ENCODE measurements at places on chromosomes 2 and 18.

- no peak for DNase-seq
Observed at GRCh38 chr18:40099641-40100040, 1855.4 kb upstream of the PIK3C3 start.

DNA sequence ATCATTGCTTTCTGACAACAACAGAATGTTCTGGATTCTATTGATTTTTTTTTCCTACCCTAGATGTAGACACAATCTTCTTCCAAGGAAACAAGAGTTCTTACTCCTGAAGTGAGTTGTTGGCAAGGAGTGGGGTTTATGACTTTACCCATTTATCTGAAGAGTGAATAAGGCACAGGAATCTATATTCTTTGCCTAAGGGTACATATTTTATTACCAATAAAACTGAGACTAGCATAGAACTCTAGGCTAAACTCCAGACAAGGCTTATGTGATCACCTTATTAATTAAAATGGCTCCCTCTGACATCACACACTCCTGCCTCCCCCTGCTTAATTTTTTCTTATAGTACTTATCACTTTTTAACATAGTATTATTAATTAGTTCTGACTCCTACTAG lies 47.6 kb downstream of the C18orf54 start:
- DNase-seq = no peak

GRCh38 chr2:203751685-203752271 lies 45.3 kb downstream of the CD28 start:
- no peak for DNase-seq

GRCh38 chr2:49296107-49296867 lies 142.0 kb upstream of the FSHR start:
- DNase-seq = no peak

DNA sequence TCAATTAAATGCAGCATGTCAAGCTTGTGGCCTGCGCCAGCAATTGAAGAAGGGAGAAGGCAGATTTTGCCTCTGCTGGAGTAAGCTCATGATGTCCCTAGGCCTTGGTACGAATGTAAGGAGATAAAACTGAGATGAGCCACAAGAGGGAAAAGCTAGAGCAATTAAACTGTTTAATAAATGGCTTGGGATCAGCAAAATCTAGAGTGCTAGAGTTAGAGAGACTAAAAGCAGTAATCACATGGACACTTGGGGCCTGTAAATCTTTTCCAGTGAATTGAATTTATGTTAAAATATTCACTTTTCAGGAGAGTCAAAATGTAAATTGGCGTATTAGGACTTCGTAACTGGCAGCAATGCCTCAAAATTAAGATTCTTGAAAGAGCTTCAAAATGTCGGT lies 86.2 kb downstream of the CDK15 start:
- no peak for DNase-seq

DNA sequence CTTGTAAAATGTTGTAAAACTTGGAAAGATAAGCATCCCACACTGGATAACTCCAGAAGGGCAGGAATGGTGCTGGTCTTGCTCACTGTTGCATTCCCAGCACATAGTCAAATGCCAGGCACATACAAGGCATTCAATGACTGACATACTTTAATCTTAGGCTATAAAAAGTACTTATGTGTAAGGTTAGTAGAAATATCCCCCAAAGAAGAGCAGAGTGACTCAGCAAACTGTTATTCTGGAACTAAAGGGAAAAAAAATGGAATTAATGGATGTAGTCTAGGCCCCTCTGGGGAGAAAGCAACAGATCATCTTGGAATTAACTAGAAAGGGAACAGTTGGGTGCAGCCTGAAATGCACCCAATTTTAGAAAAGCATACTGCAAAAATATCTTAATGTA lies 9.0 kb downstream of the ZBTB14 start:
- no peak for DNase-seq

DNA sequence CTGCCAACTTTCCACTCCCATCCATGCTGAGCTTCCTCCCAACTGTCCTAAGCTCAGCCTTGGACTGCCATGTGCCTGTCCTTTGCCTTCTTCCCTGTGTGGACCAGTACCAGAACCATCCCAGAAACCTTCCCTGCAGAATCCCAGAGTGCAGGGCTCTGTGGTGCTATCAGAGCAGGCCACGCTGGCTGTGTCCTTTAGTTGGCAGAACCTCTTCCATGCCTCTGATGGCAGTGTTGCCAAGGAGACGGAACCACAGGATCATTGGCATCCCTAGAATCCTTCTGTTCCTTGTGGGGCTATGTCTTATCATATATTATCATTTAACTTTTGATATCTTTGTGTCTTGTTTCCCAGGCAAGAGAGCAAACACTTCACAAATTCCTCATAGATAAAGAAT lies 73.0 kb upstream of the NOSTRIN start:
- DNase-seq = no peak

- DNase-seq = no peak
Observed at GRCh38 chr2:177075254-177075653, 137.3 kb upstream of the HNRNPA3 start.

GRCh38 chr2:208311954-208312353 lies 45.9 kb downstream of the PIKFYVE start:
- DNase-seq = no peak

DNA sequence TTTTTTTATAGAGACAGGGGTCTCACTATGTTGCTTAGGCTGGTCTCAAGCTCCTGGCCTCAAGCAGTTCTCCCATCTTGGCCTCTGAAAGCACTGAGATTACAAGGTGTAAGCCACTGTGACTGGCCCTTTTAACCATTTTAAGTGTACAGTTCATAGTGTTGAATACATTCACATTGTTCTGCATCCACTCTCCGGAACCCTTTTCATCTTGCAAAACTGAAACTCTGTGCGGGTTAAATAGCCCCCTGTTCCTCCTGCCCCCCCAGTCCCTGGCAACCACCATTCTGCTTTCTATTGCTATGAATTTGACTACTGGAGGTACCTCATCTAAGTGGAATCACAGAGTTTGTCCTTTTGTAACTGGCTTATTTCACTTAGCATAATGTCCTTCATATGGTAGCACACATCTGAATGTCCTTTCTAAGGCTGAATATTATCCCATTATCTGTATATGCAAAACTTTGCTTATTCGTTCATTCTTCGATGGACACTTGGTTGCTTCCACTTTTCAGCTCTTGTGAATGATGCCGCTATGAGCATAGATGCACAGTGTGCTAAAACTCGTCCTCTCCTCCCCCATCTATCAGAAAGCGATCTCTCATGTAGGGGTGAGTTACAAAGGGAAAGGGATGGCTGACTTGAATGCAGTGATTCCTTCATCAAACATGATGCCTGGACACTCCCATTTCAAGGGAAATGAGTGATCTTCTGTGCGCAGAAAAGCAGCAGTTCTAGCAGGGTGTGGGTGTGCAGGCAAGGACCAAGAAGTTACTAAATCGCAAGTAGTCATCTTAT lies 30.2 kb downstream of the CABLES1 start:
- DNase-seq = no peak

Data from fibroblast of skin of left quadriceps (primary cell).